ENCODE measurements at places on chromosomes 16 and 17.
A peak's percentile ranks its signal among the peaks of the same experiment; 100 is the strongest.

DNA sequence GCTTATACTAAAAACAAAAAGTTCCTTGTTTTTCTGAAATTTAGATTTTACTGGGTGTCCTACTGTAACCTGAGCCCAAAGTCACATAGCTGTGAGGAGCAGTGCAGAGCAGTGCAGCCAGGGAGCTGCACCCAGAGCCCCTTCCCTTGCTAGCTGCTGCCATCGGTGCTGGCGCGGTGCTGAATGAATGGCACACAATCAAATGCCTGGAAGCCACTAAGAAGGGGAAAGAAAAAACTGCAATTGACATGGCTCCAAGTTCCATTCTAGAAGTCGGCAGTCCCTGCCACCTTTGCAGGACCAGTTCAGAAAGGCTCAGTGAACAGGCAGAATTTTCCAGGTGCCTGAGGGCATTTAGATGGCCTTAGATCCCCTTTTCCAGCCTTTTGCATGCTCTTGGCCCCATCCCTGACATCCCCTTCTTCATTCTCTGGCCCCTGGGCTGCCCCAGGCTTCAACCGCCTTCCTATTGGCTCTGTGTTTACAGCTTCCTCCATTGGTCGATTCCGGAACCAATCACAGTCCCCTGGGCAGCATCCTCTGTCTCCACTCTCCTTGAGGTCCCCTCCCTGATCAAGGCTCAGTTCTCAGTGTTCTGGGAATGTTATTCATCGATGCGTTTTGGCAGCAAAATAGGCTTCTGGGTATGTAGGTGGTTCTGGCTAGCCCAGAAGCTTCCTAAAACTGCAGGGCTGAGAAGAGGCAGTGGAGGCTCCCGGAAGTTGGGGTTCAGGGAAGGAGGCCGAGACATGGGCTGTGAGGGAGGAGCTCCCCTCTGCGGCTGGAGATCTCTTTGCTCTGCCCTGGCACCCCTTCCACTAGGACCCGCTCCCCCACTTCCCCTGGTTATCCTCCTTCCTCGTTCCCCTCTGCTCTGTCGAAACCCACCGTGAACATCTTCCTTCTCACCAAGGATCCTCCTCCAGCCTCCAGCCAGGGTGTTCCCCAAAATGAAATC lies 37.9 kb downstream of the ATP2C2 start:
- DNase-seq, result no peak

DNA sequence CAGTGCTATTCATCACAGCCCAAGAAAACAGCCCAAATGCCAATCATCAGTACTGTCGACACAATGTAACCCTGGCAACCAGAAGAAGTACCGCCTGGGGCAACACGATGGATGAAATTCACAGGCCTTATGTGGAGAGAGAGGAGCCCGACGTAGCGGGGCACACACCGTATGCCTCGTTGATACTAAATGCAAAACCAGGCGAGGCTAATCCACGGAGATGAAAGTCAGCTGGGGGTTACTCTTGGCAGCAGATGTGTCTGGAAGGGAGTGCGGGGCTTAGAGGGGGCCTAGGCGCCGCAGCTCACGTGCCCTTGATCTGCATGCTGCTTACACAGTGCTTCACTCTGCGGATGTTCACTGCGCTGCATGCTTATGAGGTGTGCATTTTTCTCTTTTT lies 29.8 kb downstream of the ITGAE start:
- no peak for DNase-seq

GRCh38 chr17:82907797-82908542 lies 68.1 kb upstream of the ZNF750 start:
- DNase-seq, result no peak

DNA sequence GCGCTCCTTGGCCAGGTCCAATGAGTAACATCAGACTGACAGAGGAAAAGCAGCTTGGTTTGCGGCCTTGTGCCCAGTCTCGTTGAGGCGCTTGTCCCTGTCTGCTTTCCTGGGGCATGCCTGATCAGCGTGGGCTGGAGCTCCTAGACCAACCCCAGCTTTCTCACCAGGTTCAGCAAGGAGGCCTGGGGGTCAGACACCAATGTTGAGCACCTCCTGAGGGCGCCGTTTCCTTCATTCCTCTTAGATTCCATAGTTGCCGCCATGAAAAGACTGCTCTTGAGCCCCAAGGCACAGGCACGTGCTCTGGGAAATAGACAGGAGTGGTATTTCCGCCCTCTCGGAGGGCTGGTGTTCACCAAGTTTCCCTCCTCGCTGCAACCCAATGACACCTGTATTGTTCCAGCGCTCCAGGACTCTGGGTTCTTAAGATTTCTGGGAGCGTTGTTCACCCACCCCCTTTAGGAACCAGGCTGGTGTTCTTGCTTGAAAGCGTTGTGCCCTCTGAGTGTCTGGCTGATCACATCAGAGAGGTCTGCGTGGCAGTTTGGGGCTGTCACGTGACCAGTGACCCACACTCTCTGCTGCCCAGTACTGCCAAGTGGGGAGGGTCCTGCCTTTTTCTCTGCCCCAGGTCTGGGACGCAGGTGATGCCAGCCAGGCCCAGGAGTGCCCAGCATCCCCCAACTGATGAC lies 18.0 kb downstream of the KCTD2 start:
- no peak for DNase-seq

DNA sequence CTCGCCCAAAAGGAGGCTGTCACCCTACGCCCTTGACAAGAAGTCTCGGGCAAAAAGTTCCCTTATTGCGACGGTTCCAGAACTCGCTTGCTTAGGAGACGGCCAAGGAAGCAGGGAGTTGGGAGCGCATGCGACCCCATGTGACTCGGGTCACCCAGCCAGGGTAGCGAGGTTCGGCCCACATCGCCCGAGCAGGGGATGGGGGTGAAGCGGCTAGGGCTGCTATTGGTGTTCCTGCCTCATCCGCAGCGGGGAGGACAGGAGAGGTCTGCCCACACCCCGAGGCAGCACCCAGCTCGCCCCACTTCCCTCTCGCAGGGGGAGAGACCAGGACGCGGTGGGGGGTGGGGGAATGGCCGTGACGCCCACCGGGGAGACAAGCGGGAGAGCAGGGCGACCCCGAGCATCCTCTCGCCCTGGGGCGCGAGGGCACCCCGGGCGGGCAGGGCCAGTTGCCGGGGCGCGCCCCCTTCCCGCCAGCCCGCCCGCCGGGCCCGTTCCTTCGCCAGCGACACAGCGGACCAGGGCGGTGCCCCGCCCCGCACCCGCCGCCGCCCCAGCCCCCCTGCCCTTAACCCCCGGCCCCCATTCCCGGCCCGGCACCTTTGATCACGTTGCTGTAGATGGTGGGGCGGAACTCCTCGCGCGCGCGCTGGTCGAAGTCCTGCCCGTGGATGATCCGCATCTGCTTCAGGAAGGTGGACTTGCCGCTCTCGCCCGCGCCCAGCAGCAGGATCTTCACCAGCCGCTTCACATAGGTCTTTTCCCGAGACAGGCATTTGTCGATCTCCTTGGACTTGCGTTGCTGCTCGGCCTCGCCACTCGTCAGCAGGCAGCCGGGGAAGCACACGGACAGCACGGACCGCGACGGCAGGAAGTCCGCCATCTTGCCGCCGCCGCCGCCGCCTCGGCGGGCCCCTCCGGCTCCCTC lies 567 bp downstream of the GNA13 start:
- peak; percentile 22 for DNase-seq

- no peak for DNase-seq
Measured at GRCh38 chr16:54359081-54359480, 72.5 kb upstream of the IRX3 start.

- no peak for DNase-seq
Measured at GRCh38 chr17:71681427-71682173, 439.2 kb upstream of the SOX9 start.

DNA sequence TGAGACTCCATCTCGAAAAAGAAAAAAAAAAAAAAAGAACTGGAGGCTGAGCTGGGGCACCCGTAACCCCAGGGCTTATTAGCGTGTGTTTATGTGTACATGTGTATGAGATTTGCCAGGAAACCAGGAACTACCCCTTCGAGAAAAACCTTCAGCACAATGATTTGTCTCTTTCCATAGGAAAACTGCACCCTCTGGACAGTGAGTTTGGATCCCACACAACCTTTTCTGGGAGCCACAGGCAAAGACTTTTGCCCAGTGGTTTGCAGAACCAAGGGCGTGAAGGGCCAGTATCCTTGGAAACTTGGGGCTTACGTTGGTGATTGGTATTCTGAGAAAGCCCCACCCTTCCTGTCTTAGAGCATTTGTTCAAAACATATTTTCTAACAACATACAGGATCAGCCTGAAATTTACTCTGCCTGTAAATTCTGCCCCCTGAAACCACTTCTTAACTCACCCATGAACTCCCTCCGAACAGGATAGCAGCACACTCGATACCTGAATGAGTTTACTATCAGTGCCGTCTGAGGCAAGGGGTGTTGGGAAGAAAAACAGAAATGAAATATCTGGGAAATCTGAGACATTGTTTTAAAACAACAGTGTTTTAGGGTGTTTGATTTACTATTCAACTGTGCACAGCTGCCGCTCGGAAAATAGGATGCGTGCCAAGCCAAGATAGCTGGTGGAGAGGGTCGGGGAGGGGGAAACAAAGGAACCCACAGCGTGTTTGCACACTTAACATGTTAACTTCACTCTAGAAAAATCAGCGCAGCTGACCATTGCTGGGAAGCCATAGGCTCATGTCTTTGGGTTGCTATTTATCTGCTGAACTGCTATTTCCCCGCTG lies 40.2 kb upstream of the MAF start:
- DNase-seq, result no peak

DNA sequence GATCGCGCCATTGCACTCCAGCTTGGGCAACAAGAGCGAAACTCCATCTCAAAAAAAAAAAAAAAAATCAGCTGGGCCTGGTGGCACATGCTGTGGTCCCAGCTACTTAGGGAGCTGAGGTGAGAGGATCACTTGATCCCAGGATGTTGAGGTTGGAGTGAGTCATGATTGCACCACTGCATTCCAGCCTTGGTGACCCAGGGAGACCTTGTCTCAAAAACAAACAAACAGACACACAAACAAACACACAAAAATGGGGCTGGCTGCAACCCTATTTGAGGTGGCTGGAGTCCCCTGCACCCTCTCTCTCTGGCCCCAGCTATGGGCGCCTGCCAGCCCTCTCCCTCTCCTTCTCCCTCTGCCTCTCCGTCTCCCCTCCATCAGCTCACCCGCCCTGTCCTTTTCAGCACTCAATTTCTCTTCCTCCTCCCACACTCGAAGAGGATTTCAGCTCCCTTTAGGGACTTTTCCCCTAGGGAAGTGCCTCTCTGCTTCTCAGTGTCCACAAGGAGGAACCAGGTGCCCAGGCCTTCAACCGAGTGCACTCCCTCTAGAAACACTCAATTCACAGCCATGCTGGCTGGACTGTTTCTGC lies 17.5 kb upstream of the TFAP4 start:
- no peak for DNase-seq

DNA sequence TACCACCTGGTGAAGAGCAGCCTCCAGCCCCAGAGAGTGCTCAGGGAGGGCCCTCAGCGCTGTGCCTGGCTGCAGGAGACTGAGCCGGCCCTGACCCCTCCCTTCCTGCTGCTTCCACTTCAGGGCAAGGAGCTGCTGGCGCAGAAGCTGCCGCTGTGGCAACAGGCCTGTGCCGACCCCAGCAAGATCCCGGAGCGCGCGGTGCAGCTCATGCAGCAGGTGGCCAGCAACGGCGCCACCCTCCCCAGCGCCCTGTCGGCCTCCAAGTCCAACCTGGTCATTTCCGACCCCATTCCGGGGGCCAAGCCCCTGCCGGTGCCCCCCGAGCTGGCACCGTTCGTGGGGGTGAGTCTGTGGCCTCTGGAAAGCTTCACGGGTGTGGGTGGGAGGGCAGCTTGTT lies 61.9 kb upstream of the PVALEF start:
- DNase-seq, result no peak

GRCh38 chr17:63698886-63699637 lies 863 bp downstream of the LIMD2 start:
- DNase-seq, result peak; percentile 63

DNA sequence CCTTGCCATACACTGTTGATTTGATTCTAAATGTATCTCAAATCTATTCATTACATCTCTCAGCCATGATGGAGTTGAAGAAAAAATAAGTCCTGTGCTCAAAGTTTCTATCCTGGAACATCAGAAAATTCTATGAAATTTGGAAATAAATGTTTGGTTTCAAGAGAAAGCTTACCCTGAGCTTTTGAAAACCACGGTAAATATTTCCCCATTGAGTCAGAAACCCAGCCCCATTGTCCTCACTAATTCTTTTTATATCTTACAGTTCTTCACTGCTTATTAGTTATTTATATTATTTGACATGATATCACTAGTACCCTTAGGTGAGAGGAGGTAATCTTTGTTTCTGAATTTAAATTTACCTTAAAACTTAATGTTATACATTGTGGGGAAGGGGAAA lies 128.5 kb downstream of the MRTFB start:
- no peak for DNase-seq

DNA sequence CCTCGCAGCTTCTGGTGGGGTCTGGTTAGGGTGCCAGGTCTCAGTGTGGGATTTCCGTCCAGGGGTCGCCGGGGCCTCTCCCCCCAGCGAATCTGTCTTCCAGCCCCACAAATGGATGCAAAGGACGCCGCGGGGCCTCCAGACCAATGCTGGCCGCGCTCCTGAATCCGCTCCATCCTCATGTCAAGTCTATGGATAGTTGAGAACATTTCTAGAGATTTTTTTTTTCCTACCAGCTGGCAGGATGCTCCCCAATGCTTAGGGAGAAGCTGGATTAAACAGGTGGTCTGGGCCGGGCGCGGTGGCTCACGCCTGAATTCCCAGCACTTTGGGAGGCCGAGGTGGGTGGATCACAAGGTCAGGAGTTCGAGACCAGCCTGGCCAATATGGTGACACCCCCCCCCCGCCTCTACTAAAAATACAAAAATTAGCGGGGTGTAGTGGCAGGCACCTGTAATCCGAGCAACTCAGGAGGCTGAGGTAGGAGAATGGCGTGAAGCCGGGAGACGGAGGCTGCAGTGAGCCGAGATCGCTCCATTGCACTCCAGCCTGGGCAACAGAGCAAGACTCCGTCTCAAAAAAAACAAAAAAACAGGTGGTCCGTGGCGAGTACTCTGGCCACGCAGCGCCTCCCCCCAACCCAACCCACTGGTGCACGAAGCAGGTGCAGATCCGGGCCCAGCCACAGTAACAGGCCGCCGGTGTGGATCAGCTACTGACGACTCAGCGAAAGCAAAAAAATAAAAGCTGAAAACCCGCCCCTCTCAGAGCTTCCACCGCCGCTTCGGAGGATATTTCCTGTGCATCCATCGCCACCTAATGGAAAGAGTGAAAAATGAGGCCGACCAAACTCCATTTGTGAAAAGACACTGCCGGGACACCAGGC lies 1.1 kb upstream of the NXN start:
- peak; percentile 58 for DNase-seq

DNA sequence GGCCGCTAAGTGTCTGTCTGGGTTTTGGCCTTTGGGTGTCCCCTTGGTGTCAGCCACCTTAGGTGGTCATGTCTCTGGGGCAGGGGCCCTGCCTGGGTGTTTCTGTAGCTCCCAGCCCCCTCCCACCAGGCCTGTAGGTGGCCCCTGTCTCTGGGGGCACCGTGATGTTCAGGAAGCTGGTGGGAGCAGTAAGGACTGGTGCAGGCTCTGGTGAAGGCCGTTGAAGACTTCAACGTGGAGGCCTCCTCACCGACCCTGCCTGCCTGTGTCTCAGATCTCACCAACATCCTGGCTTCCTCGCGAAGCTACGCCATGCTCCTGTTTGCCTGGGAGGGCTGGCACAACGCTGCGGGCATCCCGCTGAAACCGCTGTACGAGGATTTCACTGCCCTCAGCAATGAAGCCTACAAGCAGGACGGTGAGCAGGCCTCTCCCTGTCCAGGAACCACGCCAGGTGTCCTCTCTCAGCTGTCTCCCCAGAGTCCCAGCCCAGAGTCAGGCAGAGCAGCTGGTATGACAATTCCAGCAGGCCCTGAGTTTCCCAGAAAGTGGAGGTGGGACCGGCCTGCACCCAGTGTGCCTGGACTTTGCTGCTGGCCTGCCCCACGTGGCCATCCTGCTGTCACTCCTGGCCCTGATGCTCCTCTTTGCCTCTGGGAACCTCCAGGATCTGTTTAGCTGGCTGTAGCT lies 2.8 kb downstream of the ACE start:
- DNase-seq, result no peak

- DNase-seq, result no peak
Measured at GRCh38 chr17:81546906-81547613, 5.1 kb downstream of the FAAP100 start.

All from activated CD4-positive, CD25-positive, alpha-beta regulatory T cell treated with anti-CD3 and anti-CD28 coated beads, Interleukin-2, amount 50 U/mL, for 16 hours (primary cell).